Thymus (tissue), 14 donors: ENCODE measurements at places on chromosomes 4 and X. TPM values are rescaled to one million over a fixed set of nuclear protein-coding genes. Genes with fewer than 3 reads are reported as not detected.

EDA2R gene
- 2.6 TPM for polyA plus RNA-seq

MCUB gene
- 62.3 TPM for polyA plus RNA-seq

CSN1S1 gene
- polyA plus RNA-seq = 5.2 TPM

EREG gene
- 0.48 TPM for polyA plus RNA-seq

CFI gene
- 8.4 TPM for polyA plus RNA-seq

CXorf58 gene
- 0.18 TPM for polyA plus RNA-seq

MAGEA11 gene
- polyA plus RNA-seq = 0.50 TPM

UGT2B17 gene
- 2.1 TPM for polyA plus RNA-seq

PPP2R2C gene
- polyA plus RNA-seq = 6.4 TPM

GC gene
- 0.66 TPM for polyA plus RNA-seq

ALPK1 gene
- polyA plus RNA-seq = 16.6 TPM

PCSK1N gene
- polyA plus RNA-seq = 0.55 TPM

SAGE1 gene
- polyA plus RNA-seq = 0.09 TPM

ASB12 gene
- 0.18 TPM for polyA plus RNA-seq

SNCA gene
- 7.9 TPM for polyA plus RNA-seq

PNMA5 gene
- polyA plus RNA-seq = 0.25 TPM

CT45A5 gene
- polyA plus RNA-seq = 0.71 TPM

SATL1 gene
- polyA plus RNA-seq = 0.02 TPM

CXorf49 gene
- polyA plus RNA-seq = 0.52 TPM

IL2 gene
- polyA plus RNA-seq = 0.21 TPM

CDS1 gene
- polyA plus RNA-seq = 10.2 TPM
